A172 (cell line): ENCODE measurements at places on chromosomes 11 and 22.
A peak's percentile ranks its signal among the peaks of the same experiment; 100 is the strongest.

GRCh38 chr11:122082205-122082604, 33.8 kb downstream of the BLID start:
- DNase-seq, result no peak

DNA sequence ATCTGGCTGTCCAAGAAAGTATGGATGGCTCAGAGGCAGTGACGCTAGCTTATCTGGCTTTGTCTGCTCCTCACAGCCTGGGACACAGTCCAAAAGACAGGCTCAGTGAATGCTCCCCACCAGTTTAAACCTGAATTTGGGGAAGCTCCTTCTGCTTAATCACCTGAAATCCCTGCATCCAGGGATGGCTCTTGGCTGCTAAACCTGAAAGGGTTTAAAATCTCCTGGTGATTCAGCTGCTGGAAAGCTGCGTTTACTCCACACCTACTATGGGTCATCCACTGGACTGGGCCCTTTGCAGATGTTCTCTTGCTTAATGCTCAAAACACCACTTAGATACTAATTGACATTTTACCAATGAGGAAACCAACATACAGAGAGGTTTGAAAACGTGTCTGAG, 302.0 kb upstream of the NARS2 start:
- no peak for DNase-seq

DNA sequence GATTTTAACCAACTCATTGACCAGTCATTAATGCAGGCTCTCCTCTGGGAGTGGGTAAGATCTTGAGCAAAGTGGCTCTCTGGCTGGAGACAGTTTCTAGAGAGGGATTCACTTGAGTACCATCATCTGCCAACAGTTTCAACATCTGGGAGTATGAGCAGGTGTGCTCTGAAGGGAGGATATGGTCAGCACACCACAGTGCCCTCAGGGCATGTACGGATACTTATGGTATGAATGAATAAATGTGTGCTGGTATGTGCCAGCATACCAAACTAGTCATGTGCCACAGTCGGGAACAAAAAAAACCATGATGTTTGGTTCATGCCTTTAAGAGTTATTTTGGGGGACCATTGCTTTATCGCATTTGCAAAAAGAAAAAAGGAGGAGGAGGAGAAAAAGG, 1197.5 kb upstream of the TENM4 start:
- no peak for DNase-seq

- DNase-seq, result no peak
Measured at GRCh38 chr11:2470495-2470894, 25.7 kb downstream of the KCNQ1 start.

DNA sequence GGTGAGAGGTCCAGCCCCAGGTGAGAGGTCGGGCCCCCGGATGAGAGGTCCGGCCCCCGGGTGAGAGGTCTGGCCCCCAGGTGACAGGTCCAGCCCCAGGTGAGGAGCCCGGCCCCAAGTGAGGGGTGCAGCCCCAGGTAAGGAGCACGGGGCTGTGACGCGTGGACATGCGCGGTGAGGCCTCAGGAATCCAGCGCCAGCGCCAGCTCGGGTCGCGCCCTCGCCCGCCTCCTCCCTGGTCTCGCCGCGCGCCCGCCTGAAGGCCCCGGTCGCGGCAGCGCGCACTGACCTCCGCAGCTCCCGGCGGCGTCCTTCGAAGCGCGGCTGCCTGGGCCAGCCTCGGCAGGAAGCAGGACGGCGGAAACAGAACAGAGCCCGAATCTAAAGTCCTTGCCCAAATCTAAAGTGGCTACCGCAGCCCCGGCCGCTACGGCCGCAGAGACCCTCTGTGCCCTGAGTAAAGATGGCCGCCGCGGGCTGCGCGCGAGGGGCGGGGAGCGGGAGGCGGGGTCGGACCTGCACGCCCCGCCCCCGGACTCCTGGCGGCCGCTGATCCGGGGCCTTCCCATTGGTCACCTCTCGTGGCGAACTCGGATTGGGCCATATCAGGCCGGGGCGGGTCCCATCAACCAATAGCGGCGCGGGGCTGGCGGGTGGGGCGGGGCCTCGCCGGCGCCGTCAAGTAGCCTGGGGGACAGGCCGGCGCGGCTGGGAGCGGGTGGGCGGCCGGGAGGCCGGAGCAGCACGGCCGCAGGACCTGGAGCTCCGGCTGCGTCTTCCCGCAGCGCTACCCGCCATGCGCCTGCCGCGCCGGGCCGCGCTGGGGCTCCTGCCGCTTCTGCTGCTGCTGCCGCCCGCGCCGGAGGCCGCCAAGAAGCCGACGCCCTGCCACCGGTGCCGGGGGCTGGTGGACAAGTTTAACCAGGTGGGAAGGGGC, at the start of the genes ALG12 and CRELD2:
Gene ALG12 (minus strand): TSS at position 465 of the 937 bp plus-strand sequence. CDS start 4,673 bp downstream, outside the sequence.
Gene CRELD2 (plus strand): TSS at position 661 of the 937 bp plus-strand sequence. CDS start 136 bp downstream, at position 797.
- peak; percentile 78 for DNase-seq

- no peak for DNase-seq
Measured at GRCh38 chr11:93652679-93653078, 8.8 kb upstream of the CEP295 start.

- DNase-seq, result peak; percentile 79
Measured at GRCh38 chr11:2156416-2157182, 4.4 kb downstream of the INS start.

GRCh38 chr11:66509131-66509561, 1.3 kb upstream of the BBS1 start:
- DNase-seq, result no peak

DNA sequence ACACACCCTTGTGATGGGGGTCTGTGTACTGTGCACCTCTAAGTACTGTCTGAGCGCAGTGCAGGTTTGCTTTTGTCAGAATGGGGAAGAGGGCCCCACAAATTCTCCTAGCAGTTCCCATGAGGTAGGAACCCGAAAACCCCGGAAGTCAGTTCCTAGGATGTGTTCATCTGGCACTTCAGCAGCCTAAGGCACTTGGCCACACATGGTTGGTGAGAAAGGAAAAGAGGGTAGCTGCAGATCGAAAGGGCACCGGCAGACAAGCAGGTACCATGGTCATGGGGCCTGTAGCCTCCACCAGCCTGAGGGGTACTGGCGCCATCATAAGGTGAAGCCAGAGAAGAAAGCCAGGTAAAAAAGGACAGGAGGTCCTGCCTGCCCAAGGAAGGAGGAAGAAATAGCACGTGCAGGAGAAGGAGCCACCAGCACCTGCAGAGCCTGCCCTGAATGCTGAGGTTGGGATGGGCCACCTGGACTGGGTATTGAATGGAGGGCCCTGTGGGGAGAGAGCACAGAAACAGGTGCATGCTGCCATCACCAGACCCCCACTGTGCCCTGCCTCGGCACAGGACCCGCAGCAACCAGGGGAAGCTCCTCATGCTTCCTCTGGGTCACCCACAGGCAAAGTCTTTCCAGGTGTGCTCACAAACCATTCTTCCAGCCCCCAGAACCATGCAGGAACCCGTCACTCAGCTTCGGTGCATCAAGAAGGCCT, 8.1 kb upstream of the CASTOR1 start:
- DNase-seq, result no peak

DNA sequence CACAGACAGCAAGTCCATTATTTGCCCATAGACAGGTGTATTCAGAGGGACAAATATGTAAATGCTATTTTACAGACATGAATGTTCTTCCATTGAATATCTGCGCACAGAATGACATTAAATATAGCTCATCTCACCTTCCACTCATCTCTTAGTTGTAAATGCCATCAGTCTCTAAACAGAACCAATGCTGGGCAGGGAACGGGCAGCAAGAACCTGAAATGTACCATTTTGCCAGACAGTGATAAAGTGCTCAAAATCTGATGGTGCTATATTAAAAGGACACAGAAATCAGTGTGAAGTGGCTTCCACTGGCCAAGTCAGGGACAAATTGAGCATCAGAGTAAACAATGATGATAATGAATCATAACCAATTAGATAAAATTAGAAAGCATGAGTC, 10.0 kb upstream of the OR8B4 start:
- DNase-seq, result no peak

DNA sequence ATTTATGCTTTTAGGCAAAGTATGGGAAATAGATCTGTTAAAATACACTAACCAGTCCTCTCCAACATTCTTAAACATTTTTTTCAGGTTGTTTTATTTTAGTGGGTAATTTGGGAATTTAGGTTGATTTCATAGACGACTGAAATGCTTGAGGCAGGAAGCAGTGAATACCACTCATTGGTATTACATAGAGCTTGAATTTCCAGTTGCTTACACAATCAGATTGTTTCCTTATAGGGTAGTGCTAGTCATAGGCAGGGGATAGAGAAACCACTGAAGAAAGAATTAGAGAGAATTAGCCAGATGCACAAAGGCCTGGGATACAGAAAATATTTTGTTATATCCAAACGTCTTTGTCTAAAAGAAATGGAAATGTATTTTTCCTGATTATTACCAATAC, 23.9 kb upstream of the LYVE1 start:
- DNase-seq, result peak; percentile 37

- DNase-seq, result no peak
Measured at GRCh38 chr11:65884716-65885092, 3.6 kb downstream of the FIBP start.

GRCh38 chr11:2269601-2270321, 627 bp downstream of the ASCL2 start:
- DNase-seq, result no peak

GRCh38 chr22:37746366-37747079, 49.7 kb downstream of the TRIOBP start:
- DNase-seq, result no peak

- DNase-seq, result peak; percentile 75
Measured at GRCh38 chr11:83037877-83038276, 33.8 kb downstream of the RAB30 start.
